Retinal pigment epithelial cell (primary cell): ENCODE measurements at places on chromosomes 2 and 18.
A peak's percentile ranks its signal among the peaks of the same experiment; 100 is the strongest.

DNA sequence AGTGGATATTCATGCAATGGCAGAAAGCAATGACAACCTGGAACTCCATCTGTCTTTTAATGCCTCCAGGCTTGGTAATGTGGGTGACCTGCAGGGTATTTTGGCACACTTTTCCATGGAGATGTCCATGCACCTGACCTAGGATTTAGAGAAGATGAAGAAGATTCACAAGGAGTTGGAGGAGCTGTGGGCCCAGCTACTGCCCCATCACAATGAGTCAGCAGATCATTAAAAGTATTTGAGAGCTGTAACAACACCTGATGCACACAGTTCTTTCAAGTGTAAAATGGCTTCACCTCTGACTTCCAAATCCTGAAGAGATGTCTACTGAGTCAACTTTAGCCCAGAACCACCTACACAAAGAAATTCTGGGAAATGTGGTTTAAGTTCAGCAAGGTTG, 22.1 kb upstream of the OSR1 start:
- no peak for DNase-seq

DNA sequence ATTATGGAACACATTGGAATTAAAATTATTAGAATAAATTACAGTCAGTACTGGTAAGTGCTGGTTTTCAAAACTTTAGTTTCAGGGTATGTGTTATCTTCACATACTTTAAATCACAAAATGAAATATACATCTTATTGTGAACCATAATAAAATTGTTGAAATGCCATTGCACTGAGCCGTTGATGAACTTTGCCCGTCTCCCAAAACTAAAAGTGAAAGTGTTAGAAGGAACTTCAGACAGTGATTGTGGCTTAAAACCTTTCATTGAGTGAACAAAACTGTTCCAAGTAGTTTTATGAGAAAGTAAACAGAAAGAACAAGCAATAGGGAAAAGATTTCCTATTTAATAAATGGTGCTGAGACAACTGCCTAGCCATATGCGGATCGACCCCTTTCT, 811.6 kb downstream of the PLCL1 start:
- peak; percentile 11 for DNase-seq

DNA sequence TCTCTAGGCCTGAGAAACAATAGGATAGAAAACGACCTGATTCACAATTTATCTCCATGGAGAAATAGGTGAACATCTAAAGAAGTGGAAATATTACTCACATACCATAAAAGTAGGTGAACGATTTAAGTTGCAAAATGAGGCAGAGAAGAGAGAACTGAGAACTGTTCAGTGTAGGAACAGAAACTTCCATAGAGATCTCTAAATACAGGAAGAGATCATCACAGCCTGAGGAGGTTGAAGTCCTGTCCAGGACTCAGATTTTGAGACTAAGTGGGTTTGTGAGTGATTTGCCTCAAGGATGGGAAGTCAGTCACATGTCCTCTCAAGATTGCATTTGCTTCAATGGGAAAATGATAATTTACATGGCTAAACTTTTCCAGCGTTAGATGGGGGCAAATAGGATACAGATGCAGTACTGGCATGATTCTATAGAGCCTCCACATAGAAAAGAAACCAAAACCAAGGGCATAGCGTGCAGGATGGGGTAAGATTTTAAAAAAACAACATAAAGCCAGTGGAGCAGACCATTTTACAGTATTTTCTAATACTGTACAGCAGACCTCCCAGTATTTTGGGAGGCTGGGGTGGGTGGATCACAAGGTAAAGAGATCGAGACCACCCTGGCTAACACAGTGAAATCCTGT, 68.8 kb downstream of the MEP1B start:
- no peak for DNase-seq

GRCh38 chr2:46369783-46370182, 72.6 kb downstream of the EPAS1 start:
- DNase-seq = no peak

DNA sequence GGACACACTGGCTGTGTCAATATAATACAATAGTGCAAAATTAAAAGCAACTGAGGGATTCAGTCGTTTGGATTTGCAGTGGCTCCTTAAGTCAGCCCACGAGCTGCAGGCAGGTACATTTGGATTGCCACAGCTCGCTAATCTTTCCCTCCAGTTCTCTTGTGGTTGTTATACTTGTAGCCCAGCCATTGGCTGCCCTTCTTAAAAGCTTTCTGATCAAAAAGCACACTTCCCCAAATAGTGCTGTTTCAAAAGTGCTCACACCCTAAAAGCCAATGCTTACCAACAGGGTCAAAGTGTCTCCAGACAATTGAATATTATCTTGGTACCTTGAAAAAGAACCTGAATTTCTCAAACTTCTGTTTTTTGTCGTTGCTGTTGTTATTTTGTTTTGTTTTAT, 404.7 kb upstream of the FAM98A start:
- DNase-seq = no peak

DNA sequence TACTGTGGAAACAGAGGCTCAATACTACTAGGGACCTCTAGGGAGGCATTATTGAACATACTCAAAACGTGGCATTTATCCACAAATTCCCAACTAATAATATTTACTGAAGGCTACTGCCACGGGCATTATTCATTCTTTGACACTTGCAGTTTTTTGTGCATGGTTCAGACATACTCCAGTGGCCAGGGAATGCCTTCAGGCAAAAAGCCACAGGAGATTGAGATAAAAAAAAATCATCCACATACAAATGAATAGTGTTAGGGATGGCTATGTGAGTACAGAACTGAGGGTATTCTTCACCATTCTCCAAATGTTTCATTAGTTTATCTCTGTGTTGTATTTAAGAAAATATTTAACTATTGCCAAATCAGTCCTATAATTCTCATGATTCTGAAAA, 974.9 kb upstream of the PIK3C3 start:
- DNase-seq = no peak

- DNase-seq = no peak
Measured at GRCh38 chr2:221896505-221897151, 324.5 kb upstream of the EPHA4 start.

DNA sequence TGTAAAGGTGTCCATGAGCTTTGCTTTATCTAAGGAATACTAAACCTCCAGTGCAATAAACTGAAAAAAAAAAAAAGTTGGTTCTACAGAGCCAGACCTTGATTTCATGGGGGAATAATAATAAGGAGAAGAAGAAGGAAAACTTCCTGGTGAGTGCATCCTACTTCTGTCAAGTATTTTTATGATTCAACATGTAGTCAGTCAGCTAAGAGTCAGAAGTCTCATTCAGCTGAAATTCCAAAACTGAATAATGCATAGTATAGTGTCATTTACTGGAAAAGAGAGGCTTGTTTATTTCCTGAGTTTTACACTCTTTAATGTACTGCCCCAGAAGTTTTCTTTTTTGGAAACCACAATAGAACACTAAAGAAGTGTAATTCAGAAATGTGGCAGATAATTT, 77.8 kb upstream of the TACR1 start:
- no peak for DNase-seq

- no peak for DNase-seq
Measured at GRCh38 chr2:174826051-174826450, 61.8 kb upstream of the CHRNA1 start.

DNA sequence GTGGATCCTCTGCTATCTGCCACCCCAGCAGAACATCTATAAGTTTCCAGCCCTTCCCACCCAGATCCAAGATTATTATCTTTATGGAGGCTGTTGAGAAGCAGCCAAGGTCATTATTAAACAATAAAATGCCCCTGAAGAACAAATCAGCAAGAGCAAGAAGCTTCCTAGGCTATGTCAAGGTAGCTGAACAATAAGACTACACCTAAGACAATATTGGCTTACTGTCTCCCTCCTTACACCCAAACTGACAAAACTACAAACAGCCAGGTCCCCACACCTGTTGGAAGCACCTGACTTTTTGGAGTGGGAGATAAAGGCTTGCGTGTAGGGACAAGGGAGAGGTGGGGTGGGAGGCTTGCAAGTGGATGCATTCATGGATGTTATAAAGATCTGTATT, 128.5 kb downstream of the SPTBN1 start:
- DNase-seq = no peak

DNA sequence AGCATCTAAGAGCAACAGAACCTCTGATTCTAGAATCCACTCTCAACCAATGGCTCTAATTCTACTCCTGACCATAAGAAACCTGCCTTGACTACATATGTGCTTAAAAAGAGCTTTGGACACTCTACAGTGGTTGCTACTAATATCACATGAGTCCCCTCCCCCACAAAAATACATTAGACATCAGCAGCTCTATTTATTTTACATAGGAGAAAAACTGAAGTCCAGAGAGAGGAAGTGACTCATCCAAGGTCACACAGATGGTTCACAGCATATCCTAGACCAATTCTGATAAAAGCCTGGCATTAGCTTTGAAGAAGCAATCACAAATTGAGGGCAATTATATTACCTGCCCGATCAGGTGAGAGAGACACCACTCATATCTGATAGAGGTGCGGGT, 49.8 kb downstream of the ALK start:
- DNase-seq = no peak

DNA sequence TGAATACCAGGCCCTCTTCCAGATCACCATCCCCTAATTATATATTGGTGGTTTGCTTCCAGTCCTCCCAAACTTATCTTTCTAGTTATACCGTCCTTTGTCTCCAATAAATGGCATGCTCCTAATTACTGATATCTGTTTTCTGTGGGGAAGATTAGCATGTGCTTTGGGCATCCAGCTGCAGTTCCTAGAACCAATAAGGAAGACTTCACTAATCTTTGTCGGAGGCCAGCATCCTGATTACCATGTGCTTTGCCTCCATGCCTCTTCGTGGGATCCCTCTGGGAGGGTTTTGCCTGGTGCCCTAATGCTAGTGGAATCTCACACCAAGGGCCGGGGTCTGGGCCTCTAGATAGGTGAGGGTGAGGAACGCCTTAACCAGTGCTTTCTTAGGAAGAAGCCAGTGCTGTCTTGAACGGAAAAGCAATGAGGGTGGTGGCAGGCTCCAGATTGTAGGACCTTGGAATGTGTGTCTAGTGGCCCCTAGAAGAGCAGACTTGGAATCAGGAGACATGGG, 47.7 kb downstream of the ACKR3 start:
- DNase-seq = no peak

DNA sequence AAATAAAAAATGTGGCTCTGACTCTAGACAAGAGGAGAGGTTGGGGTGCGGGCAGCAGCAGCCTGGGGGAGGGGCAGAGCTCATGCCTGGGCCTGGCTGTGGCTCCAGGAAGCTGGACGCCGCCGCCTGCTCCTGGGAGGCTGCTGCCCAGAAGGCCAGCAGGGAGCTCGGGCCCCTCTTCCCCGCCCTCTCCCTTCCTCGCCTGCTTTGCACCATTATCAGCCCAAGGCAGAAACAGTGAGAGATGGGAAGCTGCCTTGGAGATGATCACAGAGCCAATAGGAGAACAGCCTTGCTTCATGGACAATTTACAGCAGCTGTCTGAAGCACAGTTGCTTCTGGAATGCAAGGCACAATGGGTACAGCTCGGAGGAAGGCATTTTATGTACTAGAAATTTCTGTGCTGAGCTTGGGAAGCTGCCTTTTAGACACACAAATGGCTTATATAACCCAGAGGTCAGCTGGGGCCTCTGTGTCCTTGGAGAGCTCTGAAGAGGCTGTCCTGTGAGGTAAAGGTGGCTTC, 55.3 kb upstream of the AFF3 start:
- peak; percentile 45 for DNase-seq

DNA sequence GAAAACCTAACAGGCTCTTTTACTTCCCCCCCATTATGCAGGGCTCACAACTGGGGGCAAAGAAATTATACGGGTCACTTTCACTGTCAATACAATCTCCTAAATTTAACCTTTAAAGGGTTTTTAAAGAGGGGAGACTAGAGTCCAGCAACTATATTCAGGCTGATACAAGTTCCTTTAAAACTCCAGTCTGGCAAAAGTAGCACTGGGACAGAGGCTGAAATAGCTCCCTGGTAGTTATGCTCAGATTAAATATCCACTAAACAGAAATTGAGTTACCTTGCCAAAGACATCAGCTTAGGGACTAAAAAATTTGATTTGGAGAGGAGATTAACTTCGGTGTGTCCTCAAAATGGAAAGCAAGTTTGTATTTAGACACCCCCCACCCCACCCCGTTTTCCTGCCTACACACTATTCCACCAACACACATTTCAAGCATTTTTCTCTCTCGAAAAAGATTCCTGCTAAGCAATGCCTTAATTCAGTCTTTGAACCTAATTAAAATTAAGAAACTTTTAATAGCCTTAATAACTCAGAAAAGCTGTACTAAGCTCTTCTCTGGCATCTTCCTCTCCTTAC, 127.2 kb downstream of the OSBPL1A start:
- no peak for DNase-seq

- no peak for DNase-seq
Measured at GRCh38 chr2:63506320-63506719, 82.0 kb downstream of the WDPCP start.

- no peak for DNase-seq
Measured at GRCh38 chr2:232460171-232460570, 4.2 kb downstream of the ALPI start.

DNA sequence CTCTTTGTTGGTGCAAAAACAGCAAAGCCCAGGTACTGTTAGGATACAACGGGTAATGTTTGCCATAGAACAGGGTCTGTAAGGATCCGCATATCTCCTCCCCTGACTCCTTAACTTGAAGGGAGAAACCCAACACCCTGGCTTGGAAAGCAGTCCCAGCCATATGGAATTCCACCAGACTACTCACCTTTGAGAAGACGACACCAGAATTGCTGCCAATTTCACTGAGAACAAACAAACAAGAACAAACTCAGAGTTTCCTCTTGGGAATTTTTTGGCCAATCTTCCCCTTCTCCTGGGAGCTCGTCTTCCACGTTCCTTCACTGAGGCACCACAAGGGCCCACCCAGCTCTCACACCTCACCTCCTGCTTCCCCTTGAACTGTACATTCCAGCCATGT, 29.2 kb downstream of the CAPN14 start:
- no peak for DNase-seq

GRCh38 chr2:218998414-218999002, 5.3 kb upstream of the CRYBA2 start:
- DNase-seq = no peak

- DNase-seq = no peak
Measured at GRCh38 chr2:142585785-142586184, 291.7 kb upstream of the KYNU start.

DNA sequence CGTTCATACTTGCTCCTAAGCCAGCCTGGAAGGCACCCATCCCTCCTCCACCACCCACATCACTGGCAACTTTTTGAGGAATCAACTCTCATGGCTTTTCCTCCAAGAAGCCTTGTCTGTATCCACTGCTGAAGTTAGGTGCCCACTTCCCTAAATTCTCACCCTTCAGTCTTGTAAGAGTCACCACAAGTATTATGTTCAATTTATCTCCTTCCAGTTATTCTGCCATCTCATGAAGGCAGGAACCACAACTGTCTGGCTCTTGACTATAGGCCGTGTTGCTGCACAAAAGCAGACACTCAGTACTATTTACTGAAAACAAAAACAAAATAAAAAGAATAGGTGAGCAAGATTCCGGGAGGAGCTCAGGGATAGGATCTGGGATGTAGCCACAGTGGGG, 234.8 kb downstream of the CYRIA start:
- no peak for DNase-seq

- DNase-seq = no peak
Measured at GRCh38 chr2:60047944-60048525, 505.4 kb downstream of the BCL11A start.

- DNase-seq = no peak
Measured at GRCh38 chr2:54372361-54372760, 83.8 kb upstream of the SPTBN1 start.

- no peak for DNase-seq
Measured at GRCh38 chr2:219425238-219426067, 7.3 kb downstream of the DES start.

- DNase-seq = no peak
Measured at GRCh38 chr2:67896476-67896875, 166.3 kb downstream of the C1D start.

GRCh38 chr2:124804014-124804940, 779.2 kb downstream of the CNTNAP5 start:
- no peak for DNase-seq
